Renal pelvis (tissue), 12 donors: ENCODE measurements at places on chromosomes 3 and 15. TPM values are rescaled to one million over a fixed set of nuclear protein-coding genes. Genes with fewer than 3 reads are reported as not detected.
A peak's percentile ranks its signal among the peaks of the same experiment; 100 is the strongest.

SEMA6D gene
- polyA plus RNA-seq: 28.0 TPM

CAMP gene
- polyA plus RNA-seq: 1.5 TPM

ITIH1 gene
- polyA plus RNA-seq: not detected

BNC1 gene
- polyA plus RNA-seq: 0.17 TPM

TTC21A gene
- polyA plus RNA-seq: 21.4 TPM

SLCO2A1 gene
- polyA plus RNA-seq: 20.1 TPM

CX3CR1 gene
- 3.9 TPM for polyA plus RNA-seq

SLC51B gene
- 13.3 TPM for polyA plus RNA-seq

GRCh38 chr3:73706771-73707170 is 82.0 kb upstream of the PDZRN3 start:
- DNase-seq: no peak

- no peak for DNase-seq
Observed at GRCh38 chr3:59318881-59319280, 269.1 kb upstream of the CFAP20DC start.

DNA sequence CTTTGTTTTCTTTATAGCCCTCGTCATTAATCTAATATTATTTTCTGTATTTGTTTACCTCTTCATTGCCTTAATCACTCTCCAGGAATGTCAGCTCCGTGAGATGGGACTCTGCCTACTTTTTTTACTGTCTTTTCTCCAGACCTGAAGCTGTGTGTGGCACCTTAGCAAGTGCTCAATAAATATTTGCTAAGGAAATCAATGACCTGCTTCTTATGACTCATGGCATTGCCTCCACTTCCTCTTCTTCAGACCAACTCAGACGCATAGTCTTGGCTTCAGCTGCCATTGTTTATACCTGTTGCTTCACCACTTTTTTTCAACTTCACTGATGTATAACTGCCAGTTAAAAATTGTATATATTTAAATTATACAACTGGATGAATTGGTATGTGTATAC is 218.5 kb upstream of the CMC1 start:
- DNase-seq: no peak

DNA sequence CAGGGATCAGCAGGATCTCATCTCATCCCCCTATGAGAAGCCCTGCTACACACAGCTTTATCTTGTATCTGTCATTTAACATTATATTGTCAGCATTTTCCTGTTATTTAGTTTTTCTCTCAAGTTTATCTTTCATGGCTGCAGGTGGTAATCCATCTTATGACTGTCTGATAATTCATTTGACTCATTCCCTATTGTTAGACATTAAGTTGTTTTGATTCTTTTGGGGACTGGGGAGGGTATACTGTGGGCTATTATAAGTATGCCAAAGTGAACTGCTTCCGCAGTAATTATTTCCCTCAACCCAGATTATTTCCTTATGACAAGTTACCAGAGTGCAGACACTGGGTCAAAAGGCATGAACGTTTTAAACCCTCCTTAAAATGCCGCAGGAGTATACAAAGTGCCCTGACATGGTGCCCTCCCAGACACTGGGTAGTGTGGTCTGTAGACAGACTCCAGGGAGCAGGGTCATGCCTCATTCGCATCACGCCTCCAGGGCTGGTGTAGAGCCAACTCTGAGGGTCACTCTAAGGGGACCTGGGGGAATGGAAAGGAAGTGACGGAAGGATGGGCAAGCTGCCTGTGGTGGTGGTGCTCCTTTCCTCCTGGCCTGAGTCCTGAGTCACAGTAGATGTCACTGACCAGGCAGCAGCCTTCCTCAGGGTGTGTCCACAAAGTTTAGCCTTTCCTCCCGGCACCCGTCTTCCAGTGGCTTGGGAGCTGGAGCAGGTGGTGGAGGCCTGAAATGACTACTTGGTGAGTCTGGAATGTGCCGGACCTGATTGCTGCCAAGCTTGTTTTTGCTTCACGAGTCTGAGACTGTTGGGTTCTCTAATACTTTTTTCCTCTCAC is 11.6 kb downstream of the GPR160 start:
- no peak for DNase-seq

- no peak for DNase-seq
Observed at GRCh38 chr3:16085884-16086608, 88.4 kb upstream of the GALNT15 start.

DNA sequence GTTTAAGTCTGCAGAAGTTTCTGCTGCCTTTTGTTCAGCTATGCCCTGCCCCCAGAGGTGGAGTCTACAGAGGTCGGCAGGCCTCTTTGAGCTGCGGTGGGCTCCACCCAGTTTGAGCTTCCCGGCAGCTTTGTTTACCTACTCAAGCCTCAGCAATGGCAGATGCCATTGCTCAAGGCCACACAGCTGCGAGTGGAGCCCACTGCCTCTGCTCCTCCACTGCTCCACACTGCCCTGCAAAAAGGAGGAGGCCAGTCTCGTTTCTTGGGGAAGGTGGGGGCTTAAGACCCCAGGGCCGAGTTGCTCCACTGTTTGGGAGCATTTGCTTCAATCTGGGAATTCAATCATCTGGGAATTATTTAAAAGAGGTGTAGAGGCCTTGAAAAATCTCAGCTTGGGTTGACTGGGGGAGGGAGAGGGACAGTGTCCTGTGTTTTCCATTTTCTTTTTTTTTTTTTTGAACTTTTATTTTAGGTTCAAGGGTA is 144.6 kb upstream of the MEF2A start:
- DNase-seq: no peak

GRCh38 chr3:125418306-125418705 is 43.2 kb upstream of the ZNF148 start:
- no peak for DNase-seq

DNA sequence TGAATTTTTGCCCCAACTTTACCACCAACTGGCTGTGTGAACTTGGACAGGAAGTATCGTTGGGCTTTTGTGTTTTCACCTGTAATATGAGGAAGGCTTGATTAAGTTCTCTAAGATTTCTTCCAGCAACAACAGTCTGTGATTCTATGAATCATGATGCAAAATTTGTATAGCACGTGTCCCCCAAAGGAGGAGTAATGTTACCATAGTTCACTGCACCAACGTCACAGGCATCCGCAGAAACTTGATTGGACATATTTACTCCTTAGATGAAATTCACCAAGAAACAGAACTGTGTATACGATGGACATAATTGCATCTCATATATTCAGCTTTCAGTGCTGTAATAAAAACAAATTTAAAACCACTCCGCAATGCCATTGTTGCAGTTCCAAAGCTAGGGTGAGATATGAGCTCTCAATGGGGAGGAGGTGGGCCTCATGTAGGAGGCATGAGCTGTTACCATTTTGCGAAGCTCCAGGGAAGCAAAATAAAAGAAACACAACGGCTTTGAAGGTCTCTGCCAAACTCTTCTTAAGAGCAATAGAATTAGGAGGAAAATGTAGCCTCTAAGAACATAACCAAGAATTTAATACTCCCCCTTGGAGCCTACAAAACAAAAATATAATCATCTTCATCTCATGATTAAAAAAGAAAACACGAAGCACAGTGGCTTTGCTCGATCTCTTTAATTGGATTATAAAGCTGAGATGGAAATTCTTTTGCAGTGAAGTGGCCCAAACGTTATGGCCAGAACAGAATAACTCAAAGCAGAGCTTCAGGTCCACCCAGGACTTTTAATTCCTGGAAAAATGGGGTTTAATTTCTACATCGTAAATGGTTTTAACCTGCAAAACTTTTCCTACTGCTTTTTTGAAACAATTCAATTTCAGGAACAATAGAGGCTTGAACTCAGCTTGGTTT is 80.7 kb downstream of the CHST2 start:
- peak; percentile 24 for DNase-seq

DNA sequence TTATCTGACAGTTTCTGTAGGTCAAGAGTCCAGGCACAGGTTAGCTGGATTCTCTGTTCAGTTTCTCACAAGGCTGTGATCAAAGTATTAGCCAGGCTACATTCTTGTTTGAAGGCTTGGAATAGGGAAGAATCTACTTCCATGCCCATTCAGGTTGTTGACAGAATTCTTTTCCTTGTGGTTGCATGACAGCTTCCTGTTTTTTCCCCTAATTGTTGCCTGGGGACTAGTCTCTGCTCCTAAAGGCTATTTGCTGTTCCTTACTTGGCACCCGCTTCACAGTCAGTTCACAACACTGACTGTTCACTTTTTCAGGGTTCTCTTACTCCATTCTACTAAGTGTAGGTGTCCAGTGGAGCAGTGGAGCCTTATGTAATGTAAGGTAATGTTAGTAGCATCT is 115.4 kb upstream of the GBE1 start:
- DNase-seq: no peak

DNA sequence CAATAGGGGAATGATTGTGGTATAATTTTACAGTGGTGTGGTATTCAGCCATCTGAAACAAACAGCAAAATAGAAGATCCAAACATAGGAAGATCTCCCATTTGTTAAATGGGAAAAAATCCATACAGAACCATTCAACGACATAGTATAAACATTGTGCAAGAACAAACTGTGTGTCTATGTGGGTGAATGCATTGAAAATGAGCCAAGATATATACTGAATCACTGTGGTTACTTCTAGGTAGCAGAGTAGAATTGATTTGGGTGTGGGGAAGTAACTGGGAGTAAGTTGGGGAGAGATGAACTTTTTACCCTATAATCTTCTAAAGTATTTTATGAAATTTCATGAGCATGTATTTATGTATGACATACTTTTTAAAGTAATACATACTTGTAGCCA is 123.1 kb upstream of the UMPS start:
- no peak for DNase-seq

- no peak for DNase-seq
Observed at GRCh38 chr3:18208856-18209255, 216.3 kb downstream of the SATB1 start.

DNA sequence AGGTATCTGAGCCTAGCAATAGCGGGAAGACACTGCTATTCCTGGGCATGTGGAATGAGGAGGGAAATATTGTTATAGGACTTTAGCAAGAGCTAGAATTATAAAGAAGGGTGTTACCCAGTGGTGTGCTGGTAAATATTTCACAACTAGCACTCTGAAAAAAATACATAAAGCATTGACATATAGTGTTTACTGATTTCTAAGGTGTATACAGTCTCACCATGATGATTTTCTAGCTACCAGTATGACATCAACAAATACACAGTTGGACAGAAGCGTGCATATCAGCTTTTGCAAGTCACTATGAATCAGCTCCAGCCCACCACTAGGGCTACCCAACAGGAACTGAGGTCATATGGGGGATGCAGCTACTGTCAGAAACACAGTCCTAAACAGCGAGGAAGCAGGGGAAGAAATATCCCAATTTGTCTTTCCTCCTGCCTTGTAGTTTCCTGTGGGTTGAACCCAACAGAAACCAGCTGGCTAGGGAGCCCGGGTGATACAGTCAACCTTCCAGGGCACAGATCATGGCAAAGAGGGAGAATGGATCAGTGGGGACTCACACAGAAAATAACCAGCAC is 39.6 kb downstream of the HGD start:
- no peak for DNase-seq

DNA sequence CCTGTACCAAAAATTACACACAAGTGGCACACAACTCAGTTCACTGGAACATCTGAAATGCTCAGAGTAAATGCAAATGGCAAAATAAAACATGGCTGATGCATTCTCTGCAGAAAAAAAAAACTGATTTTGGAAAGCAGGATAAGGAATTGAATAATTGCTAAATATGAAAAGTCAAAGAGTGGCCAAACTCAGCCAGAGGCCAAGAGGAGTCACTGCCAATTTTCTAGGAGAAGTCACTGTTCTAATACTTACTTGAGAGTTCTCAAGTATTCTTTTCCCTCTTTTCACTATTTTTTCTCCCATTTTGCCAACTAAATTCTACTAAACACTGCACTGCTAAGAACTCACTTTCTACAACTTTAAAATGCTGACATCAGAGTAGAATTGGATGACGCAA is 1018.6 kb downstream of the TUSC7 start:
- no peak for DNase-seq

GRCh38 chr15:78909791-78910228 is 35.0 kb downstream of the CTSH start:
- peak; percentile 43 for DNase-seq
